Sigmoid colon (tissue), 7 donors: ENCODE measurements at places on chromosomes 3 and 15.
A peak's percentile ranks its signal among the peaks of the same experiment; 100 is the strongest.

DNA sequence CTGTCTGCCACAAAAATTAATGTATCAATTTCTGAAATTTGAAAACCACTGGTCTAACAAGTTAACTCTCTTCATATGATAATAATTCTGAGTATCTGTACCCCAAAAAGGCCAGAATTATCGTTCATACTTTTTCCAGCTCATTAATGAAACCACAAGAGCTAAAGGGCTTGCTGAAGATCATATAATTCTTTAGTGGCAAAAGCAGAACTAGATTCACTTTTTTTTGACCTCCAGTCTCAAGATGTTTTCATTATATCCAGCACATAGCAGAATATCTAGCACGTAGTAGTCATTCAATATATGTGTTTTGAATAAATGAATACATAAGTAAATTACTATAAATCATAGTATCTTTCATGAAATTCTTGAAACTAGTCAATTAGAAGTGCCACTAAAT lies 246.7 kb upstream of the KCNH8 start:
- no peak for DNase-seq

- no peak for DNase-seq
Observed at GRCh38 chr15:59801649-59802048, 112.5 kb upstream of the BNIP2 start.

- no peak for DNase-seq
Observed at GRCh38 chr3:116226266-116226665, 219.0 kb downstream of the LSAMP start.

- peak; percentile 62 for DNase-seq
Observed at GRCh38 chr3:46865031-46865507, 1.8 kb upstream of the MYL3 start.

DNA sequence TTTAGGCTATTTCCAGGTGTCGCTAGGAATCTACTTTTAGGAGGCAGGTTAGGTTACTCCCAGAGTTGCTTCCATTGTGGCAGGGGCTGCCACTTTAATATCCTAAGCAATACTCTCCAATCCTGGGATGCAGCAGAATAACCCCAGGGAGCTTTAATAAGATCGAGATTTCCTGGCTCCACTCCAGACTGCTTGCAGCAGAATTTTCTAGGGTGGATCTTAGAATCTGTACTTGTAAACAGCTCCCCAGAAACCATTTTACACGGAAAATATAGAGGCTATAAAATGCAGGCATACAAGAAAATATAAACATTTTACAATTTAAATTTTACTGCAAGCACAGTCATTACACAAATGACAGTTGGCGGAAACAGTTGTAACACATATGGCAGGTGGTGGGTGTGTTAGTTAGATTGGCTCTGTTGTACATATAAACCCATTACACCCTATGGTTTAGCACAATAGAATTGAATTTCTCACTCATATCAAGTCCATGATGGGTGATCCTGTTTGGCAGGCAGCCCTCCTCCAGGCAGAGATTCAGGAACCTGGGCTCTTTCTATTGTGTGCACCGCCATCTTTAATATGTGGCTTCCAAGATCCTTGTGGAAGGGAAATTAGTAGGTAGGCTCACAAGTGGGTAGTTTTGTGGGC lies 35.0 kb upstream of the TNFAIP8L3 start:
- DNase-seq, result no peak

DNA sequence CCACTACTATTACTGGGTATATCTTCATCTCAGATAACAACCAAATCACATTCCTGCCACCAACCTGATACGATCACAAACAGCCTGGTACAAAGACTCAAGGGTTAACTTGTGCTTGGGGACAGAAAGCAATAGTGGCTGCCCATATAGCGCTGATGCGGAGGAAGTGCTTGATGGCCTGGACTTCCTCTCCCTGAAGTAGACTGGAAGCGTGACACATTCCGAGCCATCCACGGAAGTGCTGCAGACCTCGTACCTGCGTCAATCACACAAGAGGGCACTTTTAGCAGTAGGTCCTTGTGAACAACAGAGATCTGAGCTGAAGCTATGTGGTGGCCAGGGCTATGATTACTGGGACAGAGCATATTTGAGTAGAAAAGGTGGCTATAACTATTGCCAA lies 17.3 kb upstream of the C3orf62 start:
- DNase-seq, result no peak

- no peak for DNase-seq
Observed at GRCh38 chr3:183924956-183925355, 40.3 kb upstream of the PARL start.

DNA sequence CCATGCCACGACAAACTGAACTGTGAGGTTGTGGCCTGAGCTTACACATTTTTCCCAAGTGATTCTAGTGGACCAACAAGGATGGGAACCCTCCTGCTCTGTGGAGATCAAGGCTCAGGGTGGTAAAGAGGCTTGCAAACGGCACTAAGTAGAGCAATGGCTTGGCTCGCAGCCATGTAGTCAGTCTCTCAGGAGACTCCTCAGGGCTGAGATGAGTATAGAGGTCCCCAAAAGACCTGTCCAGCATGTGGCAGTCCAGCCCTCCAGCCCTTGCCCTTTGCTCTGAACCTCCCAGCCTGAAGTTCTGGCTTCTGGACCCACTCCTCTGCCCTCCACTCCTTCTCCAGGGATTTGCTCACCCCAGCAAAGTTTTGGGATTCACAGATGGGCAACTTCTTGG lies 8.3 kb upstream of the CAMP start:
- DNase-seq, result peak; percentile 73

DNA sequence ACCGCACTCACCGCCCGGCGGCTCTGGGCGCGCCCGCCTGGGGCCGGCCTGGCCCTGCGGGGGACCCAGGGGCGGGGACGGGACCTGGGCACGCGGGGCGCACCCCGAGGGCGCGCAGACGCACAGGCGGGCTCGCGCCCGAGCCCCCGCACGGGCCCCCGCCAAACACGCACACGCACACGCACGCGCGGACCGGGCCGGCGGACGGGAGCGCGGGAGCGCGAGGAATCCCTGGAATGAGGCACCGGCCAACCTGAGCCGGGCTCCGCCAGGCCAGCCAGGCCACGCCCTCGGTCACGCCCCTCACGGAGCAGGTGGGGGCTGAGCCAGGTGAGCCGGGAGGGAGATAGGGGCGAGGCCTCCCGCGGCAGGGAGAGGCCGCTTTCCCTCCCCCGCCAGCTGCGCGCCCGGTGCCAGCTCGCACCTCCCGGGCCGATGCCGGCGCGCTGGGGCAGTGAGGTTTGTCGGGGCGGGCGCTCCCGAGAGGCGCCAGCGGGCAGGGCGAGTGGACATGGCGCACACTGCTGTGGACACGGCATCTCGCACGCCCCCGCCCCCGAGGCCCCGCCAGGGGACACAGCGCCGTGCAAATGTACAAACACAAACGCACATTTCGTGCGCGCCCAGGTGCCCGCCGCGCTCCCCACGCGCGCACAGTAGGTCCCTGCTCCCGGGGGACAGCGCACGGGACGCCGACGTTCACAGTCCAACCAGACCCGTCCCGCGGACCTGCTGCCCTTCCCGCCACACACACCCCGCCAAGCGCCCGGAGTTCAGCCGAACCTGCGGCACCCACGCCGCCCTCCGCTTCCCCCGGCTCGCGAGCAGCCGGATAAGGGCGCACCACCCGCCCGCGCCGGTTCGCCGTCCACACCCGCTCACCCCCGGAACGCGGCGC lies 75.9 kb upstream of the VGLL4 start:
- DNase-seq, result peak; percentile 85

DNA sequence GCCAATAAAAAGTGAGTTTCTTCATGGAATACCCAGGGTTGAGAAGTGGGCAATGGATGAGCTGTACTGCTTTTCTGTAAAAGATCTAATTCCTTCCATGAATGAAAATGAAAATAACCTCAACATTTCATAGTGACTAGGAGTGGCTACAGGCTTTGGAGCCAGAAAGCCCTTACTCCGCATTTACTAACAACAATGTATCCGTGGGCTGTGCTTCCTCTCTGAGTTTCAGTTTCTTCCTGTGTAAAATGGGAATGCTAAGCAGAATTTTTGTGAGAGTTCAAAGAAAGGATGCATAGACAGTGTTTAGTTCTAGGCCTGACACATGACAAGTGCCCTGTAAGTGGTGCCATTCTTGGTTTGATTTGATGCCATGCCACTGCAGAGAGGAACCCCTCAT lies 47.5 kb upstream of the TM4SF1 start:
- DNase-seq, result no peak

DNA sequence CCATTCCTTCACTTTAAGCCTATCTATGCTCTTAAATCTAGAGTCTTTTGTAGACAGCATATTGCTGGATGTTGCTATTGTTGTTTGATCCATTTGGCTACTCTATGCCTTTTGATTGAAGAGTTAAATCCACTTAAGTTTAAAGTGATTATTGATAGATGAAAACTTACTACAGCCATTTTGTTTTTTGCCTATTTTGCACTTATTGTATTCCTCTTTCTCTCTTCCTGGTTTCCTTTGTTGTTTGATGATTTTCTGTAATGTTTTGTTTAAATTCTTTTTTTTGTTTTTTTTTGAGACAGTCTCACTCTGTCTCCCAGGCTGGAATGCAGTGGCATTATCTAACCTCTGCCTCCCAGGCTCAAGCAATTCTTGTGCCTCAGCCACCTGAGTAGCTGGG lies 19.8 kb downstream of the IQCF6 start:
- DNase-seq, result no peak

GRCh38 chr15:40618906-40619305 lies 24.9 kb downstream of the KNL1 start:
- no peak for DNase-seq

DNA sequence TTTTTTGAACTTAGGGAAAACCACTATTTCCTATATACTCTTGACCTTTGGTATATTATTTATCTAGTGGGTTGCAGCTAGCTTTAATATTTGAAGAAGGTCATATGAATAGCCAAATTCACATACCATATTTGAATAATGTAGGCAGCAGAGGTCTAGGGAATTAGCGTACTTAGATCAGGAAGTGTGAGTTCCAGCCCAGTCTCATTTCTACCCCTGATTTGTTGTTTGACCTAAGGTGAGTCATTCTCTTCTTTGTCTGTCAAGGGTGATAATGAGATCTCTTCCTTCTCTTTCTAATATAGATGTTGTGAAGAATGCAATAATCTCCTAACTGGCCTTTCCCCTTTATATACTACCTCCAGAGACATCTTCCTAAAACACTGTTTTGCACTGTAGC lies 36.6 kb upstream of the ZPLD1 start:
- DNase-seq, result no peak

DNA sequence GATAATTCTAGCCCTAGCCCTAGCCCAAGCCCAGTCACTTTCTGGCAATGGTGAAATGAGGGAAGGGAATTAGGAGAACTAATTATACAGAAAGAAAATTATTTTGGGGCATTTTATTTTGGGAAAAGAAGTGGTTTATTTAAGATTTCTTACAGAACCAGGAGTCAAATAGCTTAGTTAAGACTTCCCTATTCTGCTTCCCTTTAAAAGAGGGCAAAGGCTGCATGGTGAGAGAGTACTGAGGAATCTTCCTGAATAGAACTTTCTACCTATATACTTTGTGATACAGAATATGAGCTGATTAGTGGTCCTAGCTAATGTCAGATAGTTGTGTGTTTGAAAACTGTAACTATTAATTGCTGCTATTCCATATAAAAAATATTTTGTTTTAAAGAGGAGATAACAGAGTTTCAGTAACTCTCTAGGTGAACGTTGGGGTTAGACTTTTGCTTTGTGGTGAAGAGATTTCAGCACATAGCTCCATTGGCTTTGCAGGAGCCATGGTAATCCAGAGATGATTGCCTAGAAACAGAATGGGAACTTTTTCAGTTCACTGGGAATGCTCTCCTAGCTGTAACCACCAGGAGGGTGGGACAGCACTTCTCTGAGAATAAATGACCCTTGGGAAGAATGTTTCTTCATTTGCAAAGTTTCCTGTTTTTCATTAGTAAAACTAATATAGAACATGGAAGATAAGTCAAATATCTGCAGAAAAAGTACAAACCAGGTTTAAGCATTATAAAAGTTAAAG lies 5.3 kb upstream of the GCSAM start:
- no peak for DNase-seq

DNA sequence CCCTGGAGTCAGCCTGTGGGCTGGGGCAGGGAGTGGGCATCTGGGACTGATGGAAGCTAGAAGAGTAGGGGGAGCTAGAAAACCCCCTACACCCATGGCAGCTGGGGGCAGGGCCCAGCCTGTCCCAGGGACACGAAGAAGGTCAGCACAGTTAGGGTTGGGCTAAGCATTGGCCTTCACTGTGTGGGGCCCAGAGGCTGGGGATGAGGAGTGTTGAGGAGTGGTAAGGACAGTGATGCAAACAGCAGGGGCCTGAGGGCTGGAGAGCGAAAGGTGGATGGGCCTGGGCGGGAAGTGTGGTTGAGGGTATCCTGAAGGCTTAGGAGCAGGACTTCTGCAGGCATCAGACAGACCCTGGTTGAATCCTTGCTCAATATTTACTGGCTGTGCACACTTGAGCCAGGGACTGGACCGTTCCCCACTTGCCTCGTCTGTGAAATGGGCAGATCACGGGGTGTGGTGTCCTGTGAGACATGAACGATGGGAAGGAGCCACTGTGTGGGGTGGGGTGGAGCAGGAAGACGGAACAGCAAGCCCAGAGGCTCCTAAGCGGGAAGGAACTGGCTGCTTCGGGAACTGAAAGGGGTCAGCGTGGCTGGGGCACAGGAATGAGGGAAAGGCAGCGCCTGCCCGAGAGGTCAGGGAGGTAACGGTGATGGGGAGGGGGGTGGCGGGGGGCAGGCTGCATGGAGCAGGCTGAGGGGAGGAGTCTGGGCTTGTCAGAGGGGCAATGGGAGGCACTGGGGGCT lies 7.3 kb downstream of the PRKCD start:
- no peak for DNase-seq

GRCh38 chr3:166498446-166498845 lies 661.2 kb upstream of the BCHE start:
- DNase-seq, result no peak

GRCh38 chr15:73851689-73852088 lies 21.7 kb upstream of the TBC1D21 start:
- no peak for DNase-seq

- DNase-seq, result no peak
Observed at GRCh38 chr15:95995375-95996168, 334.9 kb upstream of the NR2F2 start.

- DNase-seq, result no peak
Observed at GRCh38 chr3:150783316-150783715, 20.3 kb upstream of the SIAH2 start.

GRCh38 chr15:70012895-70013294 lies 84.8 kb downstream of the TLE3 start:
- DNase-seq, result no peak

- no peak for DNase-seq
Observed at GRCh38 chr3:70984776-70985482, 598.6 kb downstream of the FOXP1 start.

DNA sequence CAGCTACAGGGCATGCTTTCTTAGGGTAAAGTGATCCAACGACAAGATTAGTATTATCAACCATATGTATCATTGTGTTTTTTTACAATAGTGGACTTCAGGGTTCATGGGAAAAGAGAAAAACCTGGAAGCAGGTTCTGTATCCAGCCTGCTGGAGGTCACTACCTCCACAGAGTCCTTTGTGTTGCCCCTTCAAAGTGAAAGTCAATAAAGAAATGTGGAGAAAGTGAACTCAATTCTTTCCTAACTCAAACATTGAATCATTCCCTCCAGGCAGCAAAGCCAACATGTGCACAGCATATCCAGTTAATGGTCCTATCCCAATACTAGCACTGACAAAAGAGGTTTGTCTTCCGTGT lies 45.4 kb downstream of the FGF7 start:
- DNase-seq, result no peak
